ENCODE measurements at places on chromosomes 5 and 9.

- DNase-seq, result no peak
These were observed 93.9 kb upstream of the MEF2C start for GRCh38 chr5:88976914-88977313.

DNA sequence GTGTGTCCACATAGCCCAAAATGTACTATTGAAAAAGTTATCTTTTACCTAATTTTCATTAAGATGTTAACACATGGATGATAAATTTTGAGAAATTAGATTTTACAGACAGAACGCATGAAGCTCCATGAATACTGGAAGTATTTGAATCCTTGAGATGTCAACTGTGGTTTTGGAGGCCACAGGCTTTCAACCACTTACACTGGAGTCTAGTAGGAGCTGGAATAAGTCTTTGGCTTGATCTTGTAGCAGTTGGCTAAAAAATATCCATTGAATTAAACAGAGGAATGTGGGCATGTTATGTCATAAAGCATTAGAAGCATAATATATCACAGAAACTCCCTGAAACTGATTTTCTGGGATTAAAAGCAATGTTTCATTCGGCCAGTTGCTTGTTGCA is 52.9 kb downstream of the CAMK4 start:
- DNase-seq, result no peak

DNA sequence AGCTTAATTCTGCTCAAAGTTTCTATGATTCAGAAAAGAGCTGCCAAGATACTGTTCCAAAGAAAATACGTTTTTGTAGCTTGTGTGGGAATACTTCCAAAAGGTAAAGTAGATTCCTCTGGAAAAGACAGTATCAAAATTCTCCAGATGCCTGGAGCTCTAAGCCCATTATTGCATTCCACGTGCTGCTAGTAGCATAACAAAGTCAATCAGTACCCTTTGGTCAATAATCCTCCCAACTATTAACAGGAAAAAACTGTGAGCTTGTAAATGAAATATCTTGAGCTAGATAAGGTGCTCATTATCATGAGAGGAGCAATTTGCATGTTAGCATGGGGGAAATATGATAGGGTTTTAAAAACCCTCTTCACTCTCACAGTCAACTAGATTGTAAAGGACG is 229.5 kb upstream of the TYRP1 start:
- no peak for DNase-seq

- no peak for DNase-seq
These were observed 60.7 kb downstream of the SLC24A2 start for GRCh38 chr9:19728101-19728500.

DNA sequence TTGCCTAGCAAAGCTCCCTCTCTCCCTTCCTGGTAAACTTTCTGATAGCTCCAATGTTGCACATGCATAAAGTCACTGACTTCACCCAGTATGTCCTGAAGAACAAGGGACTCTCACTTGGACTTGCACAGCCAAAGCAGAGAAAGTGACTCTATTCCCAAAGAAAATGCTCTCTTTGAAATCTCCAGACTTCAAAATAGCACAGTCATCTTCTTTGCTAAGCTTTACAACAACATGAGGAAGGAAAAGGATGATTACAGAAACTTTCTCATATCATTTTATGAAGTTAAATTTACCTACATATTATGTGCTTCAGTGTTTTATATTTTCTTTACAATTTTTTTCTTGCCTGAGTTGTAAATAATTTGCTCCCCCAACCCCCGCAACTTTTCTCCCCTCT is 264.6 kb downstream of the PJA2 start:
- DNase-seq, result no peak

DNA sequence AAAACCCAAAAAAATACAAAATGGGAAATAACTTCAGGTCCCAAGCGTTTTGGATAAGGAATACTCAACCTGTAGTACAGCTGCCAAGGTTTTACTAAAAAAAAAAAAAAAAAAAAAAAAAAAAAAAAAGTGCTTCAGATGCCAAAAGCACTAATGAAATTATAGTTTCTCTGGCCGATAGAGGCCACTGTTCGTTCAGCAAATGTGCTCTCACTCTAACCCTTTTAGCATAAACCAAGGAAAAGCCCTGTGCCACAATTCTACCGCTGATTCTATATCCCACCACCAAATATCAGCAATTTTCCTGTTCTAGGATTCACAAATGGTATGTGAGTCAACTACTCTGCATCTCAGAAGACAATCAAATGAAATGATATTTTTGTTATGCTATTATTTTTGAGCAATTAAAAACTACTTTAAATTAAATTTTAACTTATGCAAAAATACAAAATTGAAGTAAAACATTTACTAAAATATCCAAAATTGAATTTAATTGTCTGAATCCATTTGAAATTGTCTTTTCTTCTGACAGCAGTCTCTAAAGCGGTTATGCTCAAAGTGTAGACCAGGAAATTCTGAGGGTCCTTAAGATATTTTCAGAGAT is 79.8 kb downstream of the RICTOR start:
- peak; percentile 82 for DNase-seq

GRCh38 chr5:64344501-64344900 is 161.3 kb upstream of the RGS7BP start:
- DNase-seq, result no peak

DNA sequence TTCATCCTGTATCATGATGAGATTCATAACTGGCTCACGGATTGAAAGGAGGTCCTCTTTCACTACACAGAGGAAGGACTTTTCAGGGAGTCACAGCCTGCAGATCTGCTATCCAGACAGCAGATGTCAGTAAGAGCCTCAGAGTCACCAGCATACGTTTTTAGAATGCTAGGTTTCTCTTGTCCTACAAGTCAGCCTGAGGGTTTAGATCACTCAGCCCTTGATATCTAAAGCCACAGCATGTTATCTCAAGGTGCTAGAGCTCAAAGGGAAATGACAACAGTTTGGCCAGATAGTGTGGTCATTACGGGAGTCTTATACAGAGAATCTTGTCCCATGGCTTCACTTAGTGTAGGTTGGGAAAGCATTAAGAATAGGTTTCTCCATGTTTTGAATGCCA is 30.9 kb upstream of the SLC46A2 start:
- DNase-seq, result peak; percentile 46

DNA sequence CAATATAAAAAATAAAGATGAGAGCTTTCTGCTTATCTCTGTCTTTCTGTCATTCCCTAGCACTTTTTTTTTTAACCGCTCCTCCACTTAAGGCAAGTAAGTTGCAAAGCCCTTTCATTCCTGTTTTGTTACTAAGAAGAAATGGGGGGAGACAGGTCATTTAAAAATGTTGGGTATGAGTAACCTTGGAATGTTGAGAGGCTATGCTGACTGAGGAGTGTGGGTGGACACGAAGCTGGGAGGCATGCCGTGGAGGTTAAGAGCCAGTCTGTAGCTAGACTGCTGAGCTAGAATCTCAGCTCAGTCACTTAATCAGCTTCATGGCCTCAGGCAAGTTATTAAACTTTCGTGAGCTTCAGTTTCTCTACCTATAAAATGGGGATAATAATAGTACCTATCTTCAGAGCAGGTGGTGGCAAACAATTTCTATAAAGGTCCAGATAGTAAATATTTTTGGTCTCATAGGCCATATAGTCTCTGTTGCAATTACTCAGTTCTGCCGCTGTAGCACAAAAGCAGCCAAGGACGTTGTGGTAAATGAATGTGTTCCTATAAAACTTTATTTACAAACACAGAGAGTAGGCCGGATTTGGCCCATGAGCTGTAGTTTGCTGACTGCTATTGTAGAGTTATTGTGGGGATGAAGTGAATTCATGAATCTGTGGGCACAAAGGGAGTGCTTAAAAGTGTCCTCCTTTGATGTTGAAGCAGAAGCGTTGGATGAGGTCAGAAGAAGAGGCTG is 220.0 kb downstream of the GABBR2 start:
- DNase-seq, result peak; percentile 19

DNA sequence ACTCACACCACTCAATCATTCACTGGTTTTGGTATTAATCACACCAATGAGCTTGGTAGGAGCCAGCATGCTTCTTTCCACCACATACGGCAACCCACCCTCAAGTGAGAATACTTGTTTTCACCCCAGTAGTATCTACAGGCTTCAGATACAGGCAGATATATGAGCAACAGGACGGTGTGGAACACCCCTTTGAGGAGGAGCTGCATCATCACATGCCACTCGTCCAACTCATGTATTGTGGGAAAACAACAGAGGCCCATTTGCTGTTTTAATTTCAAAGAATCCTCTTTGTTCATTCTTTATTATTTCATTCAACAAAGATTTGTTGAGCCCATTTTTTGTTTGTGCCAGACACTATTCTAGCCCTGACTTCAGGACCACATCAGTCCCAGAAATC is 46.0 kb downstream of the RORB start:
- DNase-seq, result no peak

GRCh38 chr5:180324601-180324950 is 28.6 kb downstream of the GFPT2 start:
- no peak for DNase-seq

- DNase-seq, result no peak
These were observed 154.7 kb upstream of the ANKH start for GRCh38 chr5:15026011-15026893.

- no peak for DNase-seq
These were observed 418.2 kb downstream of the TUSC1 start for GRCh38 chr9:25260046-25260445.

DNA sequence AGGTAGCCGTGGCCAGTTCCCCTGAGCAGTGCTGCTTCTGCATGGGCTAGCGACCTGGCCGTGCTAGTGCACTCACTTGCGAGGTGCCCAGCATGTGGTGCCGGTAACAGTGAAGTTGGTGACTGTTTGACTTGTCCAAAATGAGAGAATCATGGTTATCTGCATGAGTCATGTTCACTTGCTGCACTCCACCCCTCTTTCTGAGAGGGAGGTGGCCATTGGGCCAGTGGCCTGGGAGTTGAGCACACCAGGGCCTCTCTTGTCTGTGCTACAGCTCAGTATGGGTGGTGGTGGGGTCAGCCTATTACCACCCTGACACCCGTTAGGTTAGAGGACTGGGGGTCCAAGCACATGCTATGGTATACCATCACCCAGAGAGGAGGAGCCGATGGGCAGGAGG is 55.4 kb upstream of the GARNL3 start:
- DNase-seq, result no peak

- DNase-seq, result no peak
These were observed 12.4 kb upstream of the RANBP17 start for GRCh38 chr5:170849374-170849773.

DNA sequence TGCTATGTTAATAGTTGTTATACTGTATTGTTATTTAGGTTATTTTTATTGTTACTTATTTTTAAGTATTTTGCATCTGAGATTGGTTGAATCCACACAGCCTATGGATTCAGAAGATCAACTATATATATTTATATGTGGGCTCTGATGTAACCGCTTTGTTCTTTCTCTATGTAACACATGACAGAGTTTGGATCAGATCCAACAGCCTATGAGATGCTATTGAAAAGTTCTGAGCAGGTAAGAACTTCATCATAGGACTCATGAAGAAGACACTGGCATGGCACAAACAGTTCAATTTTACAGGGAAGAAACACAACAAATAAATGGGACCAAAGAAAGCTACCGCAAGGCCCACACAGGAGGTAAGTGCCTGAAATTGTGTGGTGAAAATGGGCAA is 93.4 kb downstream of the GNAQ start:
- DNase-seq, result no peak

GRCh38 chr5:14976486-14976885 is 104.9 kb upstream of the ANKH start:
- DNase-seq, result no peak

GRCh38 chr5:135034236-135034962 is 371 bp upstream of the PITX1 start:
- no peak for DNase-seq

GRCh38 chr5:71658916-71659662 is 60.0 kb upstream of the CARTPT start:
- peak; percentile 6 for DNase-seq

DNA sequence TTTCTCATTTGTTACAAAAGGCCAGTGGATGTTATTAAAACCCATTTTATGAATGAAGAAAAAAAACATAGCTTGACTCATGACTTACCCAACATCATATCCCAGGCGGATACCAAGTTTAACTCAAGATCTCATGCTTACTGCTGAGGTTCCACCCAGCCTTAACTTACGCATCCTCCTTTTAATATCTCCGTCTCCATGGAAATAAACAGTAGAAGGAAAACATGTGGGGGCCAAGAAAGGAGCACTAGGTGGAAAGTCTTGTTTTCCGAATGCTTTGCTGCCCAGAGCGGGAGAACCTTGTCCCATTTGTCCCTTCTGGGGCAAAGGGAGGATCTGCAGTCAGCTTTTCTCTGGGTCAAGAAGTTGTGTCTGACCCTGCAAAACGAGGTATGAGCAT is 44.1 kb downstream of the ANGPTL2 start:
- no peak for DNase-seq

GRCh38 chr9:6779417-6780241 is 21.9 kb downstream of the KDM4C start:
- peak; percentile 52 for DNase-seq

GRCh38 chr5:87246061-87246460 is 21.6 kb upstream of the RASA1 start:
- no peak for DNase-seq

DNA sequence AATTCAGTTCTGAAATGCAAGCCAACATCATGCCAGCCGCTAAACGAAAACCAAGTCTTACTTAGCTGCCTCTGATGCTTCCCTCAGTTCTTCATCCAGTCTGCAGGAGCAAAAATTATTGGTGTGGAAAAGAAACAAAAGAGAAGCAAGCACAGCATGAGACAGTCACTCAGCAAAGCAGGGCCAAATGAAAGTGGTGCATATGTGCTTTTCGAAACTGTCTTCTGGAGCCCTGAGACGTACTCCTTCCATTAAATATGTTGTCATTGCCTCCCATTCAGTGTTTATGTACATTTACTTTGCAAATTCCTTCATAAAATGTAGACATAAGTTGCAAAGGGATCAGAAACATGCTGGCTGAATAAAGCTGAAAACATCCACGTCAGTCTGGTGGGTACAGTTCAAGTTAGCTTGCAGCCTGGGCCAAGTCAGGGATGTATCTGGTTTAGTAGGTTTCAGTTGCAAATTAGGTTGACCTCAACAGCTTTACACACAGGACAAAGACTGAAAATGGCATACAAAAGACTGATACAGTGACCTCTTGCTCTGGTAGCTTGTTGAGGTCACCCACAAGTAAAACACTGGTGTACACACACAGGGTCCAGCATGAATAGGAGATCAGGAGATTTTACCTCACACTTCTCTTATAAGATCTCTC is 139.7 kb upstream of the PCA3 start:
- DNase-seq, result no peak

- DNase-seq, result peak; percentile 81
These were observed at the start of gene JMY for GRCh38 chr5:79235634-79236361. JMY (plus strand) TSS chr5:79236131; CDS start chr5:79236651, 520 bp downstream.

- DNase-seq, result no peak
These were observed 53.5 kb upstream of the ABL1 start for GRCh38 chr9:130781569-130781968.

- no peak for DNase-seq
These were observed 59.2 kb downstream of the TNC start for GRCh38 chr9:115058684-115059315.

DNA sequence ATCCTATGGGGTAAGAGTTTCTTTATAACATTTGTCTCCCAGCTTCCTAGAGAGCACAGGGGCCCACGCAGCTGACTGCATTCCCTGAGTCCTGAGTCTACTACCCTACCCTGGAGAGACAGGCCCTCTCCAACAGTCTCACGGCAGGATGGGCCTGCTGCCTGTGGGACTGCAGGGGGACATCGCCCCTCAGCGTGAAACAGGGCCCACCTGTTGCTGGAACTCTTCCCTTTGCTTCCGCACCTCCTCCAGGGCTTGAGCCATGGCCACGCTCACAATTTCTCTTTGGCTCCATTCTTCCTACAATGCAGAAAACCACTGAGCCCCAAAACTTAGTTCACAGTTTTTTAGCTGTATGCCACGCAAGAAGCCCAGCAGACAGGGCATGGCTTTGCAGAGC is 28.2 kb downstream of the ARPC5L start:
- DNase-seq, result no peak
